ENCODE measurements at places on chromosomes 2 and 18. TPM values are rescaled to one million over a fixed set of nuclear protein-coding genes. Genes with fewer than 3 reads are reported as not detected.

KRTCAP3 gene
- not detected for total RNA-seq

ITGAV gene
- 189 TPM for total RNA-seq

LMAN2L gene
- 15.1 TPM for total RNA-seq

GRCh38 chr2:75140288-75140687 lies 59.0 kb downstream of the TACR1 start:
- H3K27ac ChIP-seq: no peak overlapping the region
- no peaks in the 10 kb centered on the region for H3K4me1 ChIP-seq
- DNase-seq: no peak
- no peaks in the 10 kb centered on the region for H3K27me3 ChIP-seq
- H3K4me3 ChIP-seq: no peak overlapping the region

DNA sequence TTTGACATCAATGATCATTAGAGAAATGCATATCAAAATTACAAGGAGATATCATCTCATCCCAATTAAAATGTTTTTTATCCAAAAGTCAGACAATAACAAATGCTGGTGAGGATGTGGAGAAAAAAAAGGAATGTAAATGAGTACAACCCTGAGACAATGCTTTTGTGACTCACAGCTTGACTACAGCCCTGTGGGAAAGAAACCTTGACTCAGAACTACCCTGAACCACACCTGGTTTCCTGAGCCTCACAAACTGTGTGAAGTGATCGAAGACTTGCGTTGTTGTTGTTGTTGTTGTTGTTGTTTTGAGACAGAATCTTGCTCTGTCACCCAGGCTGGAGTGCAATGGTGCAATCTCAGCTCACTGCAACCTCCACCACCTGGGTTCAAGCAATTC lies 266.6 kb upstream of the MYT1L start:
- no peak overlapping the region for H3K27ac ChIP-seq
- no peaks in the 10 kb centered on the region for H3K27me3 ChIP-seq
- H3K4me1 ChIP-seq: no peaks in the 10 kb centered on the region
- no peak for DNase-seq
- no peaks in the 10 kb centered on the region for H3K36me3 ChIP-seq

VWA3B gene
- 0.54 TPM for total RNA-seq

- H3K4me3 ChIP-seq: peak overlapping the region; percentile 50
- no peaks in the 10 kb centered on the region for H3K36me3 ChIP-seq
- peaks cover 23% of the 10 kb centered on the region for H3K27me3 ChIP-seq
Measured at GRCh38 chr2:240452462-240453256, 17.2 kb downstream of the GPC1 start.

ST3GAL5 gene
- total RNA-seq: 2.0 TPM

- no peak for DNase-seq
- H3K36me3 ChIP-seq: peaks cover 6% of the 10 kb centered on the region
- H3K27me3 ChIP-seq: no peaks in the 10 kb centered on the region
- no peak overlapping the region for H3K27ac ChIP-seq
- peaks cover 19% of the 10 kb centered on the region for H3K4me1 ChIP-seq
- H3K4me3 ChIP-seq: no peak overlapping the region
Measured at GRCh38 chr2:218734190-218734975, 23.7 kb downstream of the TTLL4 start.

PIEZO2 gene
- 0.20 TPM for total RNA-seq

GRCh38 chr2:212147921-212148513 lies 390.6 kb downstream of the ERBB4 start:
- peaks cover 5% of the 10 kb centered on the region for H3K4me1 ChIP-seq
- H3K36me3 ChIP-seq: no peaks in the 10 kb centered on the region
- H3K27me3 ChIP-seq: no peaks in the 10 kb centered on the region
- DNase-seq: no peak
- no peak overlapping the region for H3K4me3 ChIP-seq

NYAP2 gene
- total RNA-seq: not detected

- H3K4me3 ChIP-seq: no peak overlapping the region
- H3K27me3 ChIP-seq: peaks cover 18% of the 10 kb centered on the region
- H3K27ac ChIP-seq: no peak overlapping the region
- H3K36me3 ChIP-seq: no peaks in the 10 kb centered on the region
Measured at GRCh38 chr2:113105047-113105785, 22.2 kb upstream of the IL1RN start.

CBLN2 gene
- total RNA-seq: not detected

DSG4 gene
- total RNA-seq: not detected

TUBA4B gene
- total RNA-seq: not detected

DNA sequence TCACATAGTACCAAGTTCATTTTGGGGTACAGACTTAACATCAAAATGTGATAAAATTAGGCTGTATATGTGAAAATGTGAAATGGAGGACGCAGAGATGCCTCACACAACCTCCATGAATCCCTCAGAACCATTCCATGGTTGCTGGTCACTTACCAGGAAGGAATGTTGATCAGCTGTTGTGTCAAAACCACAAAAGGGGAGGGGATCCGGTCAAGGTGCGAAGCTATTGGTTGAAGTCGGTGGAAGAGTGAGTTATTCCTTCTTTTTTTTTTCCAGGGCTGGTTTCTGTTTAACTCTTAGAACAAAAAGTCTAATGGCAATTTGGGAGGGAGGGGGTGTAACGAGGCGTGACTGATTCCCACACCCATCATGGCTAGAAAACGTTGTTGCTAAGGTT lies 32.3 kb upstream of the REG3A start:
- no peak overlapping the region for H3K27ac ChIP-seq
- H3K4me1 ChIP-seq: no peaks in the 10 kb centered on the region
- no peak for DNase-seq

TANC1 gene
- total RNA-seq: 44.1 TPM

- no peaks in the 10 kb centered on the region for H3K4me1 ChIP-seq
- no peaks in the 10 kb centered on the region for H3K27me3 ChIP-seq
- H3K27ac ChIP-seq: no peak overlapping the region
- H3K36me3 ChIP-seq: no peaks in the 10 kb centered on the region
- no peak for DNase-seq
- H3K4me3 ChIP-seq: no peak overlapping the region
Measured at GRCh38 chr18:33146014-33146413, 294.5 kb downstream of the CCDC178 start.

GRCh38 chr2:57899898-57900297 lies 146.7 kb upstream of the VRK2 start:
- H3K27me3 ChIP-seq: no peaks in the 10 kb centered on the region
- no peak overlapping the region for H3K4me3 ChIP-seq
- no peak overlapping the region for H3K27ac ChIP-seq
- no peak for DNase-seq
- H3K4me1 ChIP-seq: no peaks in the 10 kb centered on the region

- no peaks in the 10 kb centered on the region for H3K27me3 ChIP-seq
- H3K4me3 ChIP-seq: no peak overlapping the region
- no peak overlapping the region for H3K27ac ChIP-seq
- H3K36me3 ChIP-seq: no peaks in the 10 kb centered on the region
Measured at GRCh38 chr2:98975611-98976010, 39.6 kb upstream of the CRACDL start.

UGT1A6 gene
- not detected for total RNA-seq

- H3K27ac ChIP-seq: no peak overlapping the region
- no peak for DNase-seq
- no peak overlapping the region for H3K4me3 ChIP-seq
- no peaks in the 10 kb centered on the region for H3K36me3 ChIP-seq
- peaks cover 10% of the 10 kb centered on the region for H3K4me1 ChIP-seq
- no peaks in the 10 kb centered on the region for H3K27me3 ChIP-seq
Measured at GRCh38 chr2:98191883-98192282, 104.9 kb downstream of the VWA3B start.

GRCh38 chr18:33517950-33518349 lies 60.1 kb upstream of the ASXL3 start:
- no peaks in the 10 kb centered on the region for H3K4me1 ChIP-seq
- no peak for DNase-seq
- H3K36me3 ChIP-seq: no peaks in the 10 kb centered on the region
- H3K27me3 ChIP-seq: no peaks in the 10 kb centered on the region
- H3K4me3 ChIP-seq: no peak overlapping the region
- no peak overlapping the region for H3K27ac ChIP-seq

DNA sequence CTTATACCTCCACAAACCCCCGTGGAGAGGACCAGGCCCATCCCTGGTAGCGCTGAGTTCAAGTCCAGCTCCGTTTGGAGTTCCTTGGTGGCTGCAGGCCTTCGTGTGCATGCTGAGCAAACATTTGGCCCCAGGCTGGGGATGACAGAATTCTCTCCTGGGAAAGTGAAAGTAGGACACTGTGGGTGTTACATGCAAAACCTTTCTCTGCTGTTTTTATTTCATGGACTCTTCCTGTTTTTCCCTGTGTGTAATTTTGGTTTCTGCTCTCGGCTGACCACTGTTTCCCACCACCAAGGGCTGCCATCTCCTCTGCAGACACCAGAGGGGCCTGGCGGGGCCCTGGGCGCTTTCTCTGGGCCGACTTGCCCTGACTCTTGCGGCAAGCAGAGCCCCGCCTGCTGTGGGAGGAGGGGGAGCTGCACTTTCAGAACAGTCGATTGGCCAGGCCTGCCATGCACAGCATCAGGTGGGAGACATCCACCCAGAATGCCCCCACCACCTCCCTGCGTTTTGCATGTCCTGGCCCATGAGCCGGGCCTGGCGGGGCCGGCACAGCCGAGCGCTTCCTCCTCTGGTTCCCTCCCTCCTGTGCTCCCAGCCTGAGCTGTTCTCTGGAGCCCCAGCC lies 102.4 kb downstream of the CABLES1 start:
- DNase-seq: peak; percentile 52
- peak overlapping the region; percentile 83 for H3K27ac ChIP-seq
- peak overlapping the region; percentile 41 for H3K4me3 ChIP-seq
- H3K27me3 ChIP-seq: no peaks in the 10 kb centered on the region
- H3K36me3 ChIP-seq: no peaks in the 10 kb centered on the region

DNA sequence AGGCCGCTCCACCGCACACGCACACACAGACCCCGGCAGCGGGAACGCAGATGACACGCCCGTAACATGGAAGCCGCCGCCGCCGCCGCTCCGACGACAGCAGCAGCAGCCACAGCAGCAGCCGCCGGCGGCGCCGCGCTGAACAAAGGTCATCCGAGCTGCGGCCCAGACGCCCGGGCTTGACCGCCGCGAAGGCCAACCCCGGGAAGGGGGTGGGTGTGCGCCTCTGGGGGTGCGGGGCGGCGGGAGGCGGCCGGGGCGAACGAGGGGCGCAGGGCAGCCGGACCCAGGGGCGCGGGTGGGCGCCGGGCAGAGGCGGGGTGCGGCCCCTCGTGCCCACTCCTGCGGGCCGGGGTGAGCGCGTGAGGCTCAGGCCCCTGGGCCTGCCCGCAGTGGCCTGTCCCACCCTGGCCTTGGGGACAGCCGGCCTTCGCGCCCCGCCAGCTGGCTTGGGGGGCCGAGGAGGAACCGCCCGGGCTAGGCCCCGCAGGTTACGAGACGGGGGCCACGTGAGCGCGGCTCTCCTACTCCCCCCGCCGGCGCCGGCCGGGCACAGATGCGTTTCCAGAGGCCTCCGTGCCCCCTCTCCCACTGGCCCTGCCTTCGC lies 1.0 kb upstream of the ZNF532 start:
- DNase-seq: peak; percentile 82
- peak overlapping the region; percentile 99 for H3K27ac ChIP-seq
- peak overlapping the region; percentile 60 for H3K4me3 ChIP-seq
- H3K27me3 ChIP-seq: no peaks in the 10 kb centered on the region
- H3K36me3 ChIP-seq: peaks cover 12% of the 10 kb centered on the region

CDKL4 gene
- total RNA-seq: 0.43 TPM

GRCh38 chr2:129192117-129192516 lies 787.3 kb upstream of the RAB6C start:
- H3K27ac ChIP-seq: no peak overlapping the region
- H3K4me3 ChIP-seq: no peak overlapping the region
- H3K4me1 ChIP-seq: no peaks in the 10 kb centered on the region
- H3K36me3 ChIP-seq: no peaks in the 10 kb centered on the region
- DNase-seq: no peak

DNA sequence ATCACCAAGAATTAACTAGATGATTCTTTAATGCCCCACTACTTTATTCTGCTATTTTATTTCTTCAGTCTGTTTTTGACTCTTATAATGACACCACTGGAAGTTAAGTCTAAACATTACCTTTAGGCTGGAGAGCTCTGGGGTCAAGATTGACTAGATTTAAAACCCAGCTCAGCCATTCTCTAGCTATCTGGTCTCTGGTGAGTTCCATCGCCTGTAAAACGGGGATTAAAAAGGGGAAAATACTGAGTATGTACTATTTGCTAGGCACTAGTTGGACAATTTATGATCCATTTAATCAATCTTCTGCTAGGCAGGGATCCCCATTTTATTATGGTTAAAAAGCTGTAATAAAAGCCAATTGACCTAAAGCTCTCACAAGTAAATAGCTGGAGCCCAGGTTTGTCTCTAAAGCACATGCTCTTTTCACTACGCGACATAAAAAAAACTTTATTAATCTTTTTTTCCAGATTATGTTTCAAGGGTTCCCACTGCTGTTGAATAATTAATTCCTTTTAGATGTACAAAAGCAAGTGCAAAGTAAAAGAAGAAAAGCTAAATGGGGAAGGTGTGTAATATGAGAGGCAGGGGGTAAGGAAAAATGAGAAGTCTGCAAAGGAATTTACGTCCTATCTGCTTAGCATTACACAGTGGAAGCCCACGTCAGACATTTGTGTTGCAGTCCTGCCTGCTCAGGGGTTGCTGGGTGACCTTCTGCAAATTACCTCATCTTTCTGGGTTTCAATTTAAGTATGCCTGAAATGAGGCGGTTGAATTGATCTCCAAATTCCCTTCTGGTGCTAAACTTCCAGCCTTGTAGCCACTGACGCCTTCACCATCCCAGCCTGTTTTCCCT lies 918 bp upstream of the NABP1 start:
- H3K4me1 ChIP-seq: no peaks in the 10 kb centered on the region
- H3K27ac ChIP-seq: peak overlapping the region; percentile 95
- peak; percentile 28 for DNase-seq
- peak overlapping the region; percentile 68 for H3K4me3 ChIP-seq
- peaks cover 5% of the 10 kb centered on the region for H3K36me3 ChIP-seq
- H3K27me3 ChIP-seq: no peaks in the 10 kb centered on the region
